ENCODE measurements at places on chromosomes 6 and 20. TPM values are rescaled to one million over a fixed set of nuclear protein-coding genes. Genes with fewer than 3 reads are reported as not detected.

OOEP gene
- not detected for total RNA-seq

DNA sequence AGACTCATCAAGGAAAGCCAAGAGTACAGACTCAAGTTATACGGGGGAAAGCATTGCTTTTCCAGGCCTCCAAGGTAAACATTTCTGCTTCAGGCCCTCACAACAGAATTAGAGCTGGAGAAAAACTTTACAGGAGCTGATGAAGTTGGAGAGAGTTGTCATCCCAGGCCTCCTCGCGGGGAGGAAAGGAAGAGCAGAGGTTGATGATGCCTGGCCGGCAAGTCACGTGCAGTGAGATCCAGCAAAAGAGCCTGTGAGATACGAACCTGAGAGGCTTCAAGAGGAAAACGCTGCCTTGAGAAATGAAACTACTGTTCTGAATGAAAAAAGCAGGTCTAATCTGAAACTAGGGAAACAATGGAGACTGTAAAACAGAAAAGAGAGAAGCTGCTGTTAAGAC lies 122.9 kb downstream of the FAM120B start:
- no peak overlapping the region for H3K27ac ChIP-seq
- H3K4me1 ChIP-seq = no peaks in the 10 kb centered on the region
- H3K36me3 ChIP-seq = no peaks in the 10 kb centered on the region
- no peak overlapping the region for H3K4me3 ChIP-seq

DNA sequence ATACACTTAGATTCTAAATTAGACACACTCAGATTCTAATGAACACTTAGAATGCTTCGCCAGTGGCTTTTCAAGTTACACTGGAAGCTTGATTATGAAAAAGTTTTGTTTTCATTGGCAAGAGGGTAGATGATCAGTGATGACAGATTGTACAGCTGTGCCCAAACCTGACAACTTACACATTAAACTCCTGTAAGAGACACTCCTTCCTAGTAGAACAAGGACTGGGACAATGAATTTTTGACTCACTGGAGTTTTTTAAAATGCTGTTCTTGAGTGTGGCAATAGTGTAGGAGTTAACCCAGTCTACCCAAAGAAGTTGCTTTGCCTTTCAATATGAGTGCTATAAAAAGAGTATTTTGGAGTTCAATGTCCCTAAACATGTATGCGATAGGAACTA lies 140.8 kb downstream of the SLC16A10 start:
- peaks cover 5% of the 10 kb centered on the region for H3K4me1 ChIP-seq
- no peak for DNase-seq

DNA sequence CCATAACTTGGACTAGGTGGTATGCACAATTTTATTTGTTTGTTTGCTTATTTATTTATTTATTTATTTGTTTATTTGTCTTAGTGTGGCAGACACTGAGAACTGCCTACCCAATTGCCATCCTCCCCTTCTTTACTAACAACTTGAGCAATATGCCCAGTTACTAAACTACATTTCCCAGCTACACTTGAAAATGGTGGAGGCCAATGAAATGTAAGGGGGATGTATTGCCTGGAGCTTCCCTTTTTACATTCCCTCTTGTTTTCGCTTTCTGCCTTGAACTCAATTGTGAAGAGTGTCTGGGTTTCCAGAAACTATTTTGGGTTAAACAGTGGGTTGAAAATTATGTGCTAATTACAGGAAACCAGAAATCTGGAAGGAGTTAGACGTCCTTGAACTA lies 152.7 kb upstream of the FKBP1C start:
- DNase-seq = no peak
- no peak overlapping the region for H3K27ac ChIP-seq
- H3K4me3 ChIP-seq = no peak overlapping the region
- H3K4me1 ChIP-seq = no peaks in the 10 kb centered on the region
- no peaks in the 10 kb centered on the region for H3K27me3 ChIP-seq

DNA sequence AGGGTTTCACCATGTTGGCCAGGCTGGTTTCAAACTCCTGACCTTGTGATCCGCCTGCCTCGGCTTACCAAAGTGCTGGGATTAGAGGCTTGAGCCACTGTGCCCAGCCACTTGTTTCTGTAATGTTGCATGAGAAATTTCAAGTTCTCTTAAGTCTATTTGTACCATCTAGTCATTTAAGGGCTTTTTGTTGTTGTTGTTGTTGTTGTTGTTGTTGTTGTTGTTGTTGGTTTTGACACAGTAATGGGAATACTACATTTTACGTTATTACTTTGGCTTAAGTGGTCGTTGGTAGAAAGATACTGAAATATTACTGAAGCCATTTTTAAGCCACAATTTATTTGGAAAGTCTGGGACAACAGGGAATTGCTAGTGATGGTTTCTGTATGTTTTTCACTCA lies 52.0 kb downstream of the CSE1L start:
- no peaks in the 10 kb centered on the region for H3K4me1 ChIP-seq
- no peaks in the 10 kb centered on the region for H3K27me3 ChIP-seq
- H3K36me3 ChIP-seq = peaks cover 23% of the 10 kb centered on the region
- no peak for DNase-seq

OR5V1 gene
- not detected for total RNA-seq

GRCh38 chr20:39810309-39810708 lies 848.2 kb downstream of the DHX35 start:
- H3K27ac ChIP-seq = no peak overlapping the region
- no peaks in the 10 kb centered on the region for H3K4me1 ChIP-seq
- no peak overlapping the region for H3K4me3 ChIP-seq
- H3K27me3 ChIP-seq = no peaks in the 10 kb centered on the region
- no peaks in the 10 kb centered on the region for H3K36me3 ChIP-seq

Measured in pancreas (tissue), 10 donors.